CD4-positive, alpha-beta T cell treated with Interleukin-17A for 1 hour (primary cell): ENCODE measurements at places on chromosomes 2 and 18.

- no peak for DNase-seq
These were observed 33.7 kb upstream of the STAT4 start for GRCh38 chr2:191184457-191184856.

- peak; percentile 8 for DNase-seq
These were observed 8.7 kb downstream of the FAM178B start for GRCh38 chr2:96977631-96978195.

DNA sequence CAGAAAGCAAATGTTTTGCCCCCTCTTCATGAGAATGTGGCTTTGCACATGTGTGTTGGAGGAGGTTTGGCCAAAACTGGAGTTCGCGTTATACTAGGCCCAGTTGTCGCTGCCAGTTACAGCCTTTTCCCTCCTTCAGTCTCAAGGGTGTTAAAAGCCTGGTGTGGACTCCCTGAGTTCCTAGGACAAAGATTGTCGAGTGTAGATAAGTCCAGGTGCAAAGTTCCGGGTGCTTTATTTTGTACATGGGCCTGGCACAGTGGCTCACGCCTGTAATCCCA is 542 bp upstream of the RNF103 start:
- no peak for DNase-seq

GRCh38 chr2:222569826-222570225 is 86.1 kb downstream of the FARSB start:
- no peak for DNase-seq

DNA sequence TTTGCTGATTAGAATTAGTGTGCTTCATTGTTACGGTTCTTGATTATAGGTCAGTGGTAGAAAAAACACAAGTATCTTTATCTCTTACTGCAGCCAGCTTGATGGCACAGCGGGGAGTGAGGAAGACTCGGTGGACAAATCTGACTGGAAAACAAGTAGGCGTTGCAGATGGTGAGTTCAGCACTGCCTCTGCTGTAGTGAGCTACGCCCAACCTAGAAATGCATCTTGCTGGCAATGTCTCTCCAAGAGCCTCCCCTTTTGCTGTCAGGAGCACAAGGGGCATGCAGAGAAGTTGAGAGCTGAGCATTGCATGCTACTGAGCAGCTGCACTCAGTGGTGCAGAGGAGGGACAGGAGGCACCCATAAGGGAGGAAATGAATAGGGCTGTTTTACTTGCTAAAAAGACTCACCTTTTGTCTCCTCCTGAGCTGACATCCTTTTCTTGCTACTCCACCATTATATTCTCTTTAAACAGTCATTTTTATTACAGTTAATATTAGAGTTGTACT is 977.3 kb upstream of the ACVR2A start:
- DNase-seq, result no peak

DNA sequence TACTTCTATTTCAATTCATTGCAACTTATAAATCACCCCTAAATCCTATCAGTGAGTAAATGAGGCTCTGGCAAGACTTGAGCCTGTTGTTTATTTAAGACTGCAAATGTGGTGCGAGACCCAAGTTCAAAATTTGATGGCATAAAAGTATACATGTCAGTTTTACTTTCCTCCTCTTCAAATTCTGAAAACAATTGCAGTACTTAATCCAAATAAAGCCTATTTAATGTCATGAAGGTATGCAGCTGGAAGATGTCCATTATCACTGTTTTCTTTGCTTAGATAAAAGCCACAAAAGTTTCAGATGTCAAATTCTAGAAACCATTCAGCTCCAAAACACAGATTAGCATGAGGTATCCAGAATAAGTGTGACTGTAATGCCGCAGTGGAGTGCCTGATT is 3.3 kb downstream of the APCDD1 start:
- DNase-seq, result no peak

- DNase-seq, result no peak
These were observed 50.8 kb downstream of the GBX2 start for GRCh38 chr2:236117401-236117800.

- DNase-seq, result no peak
These were observed 1407.4 kb upstream of the ZEB2 start for GRCh38 chr2:145927131-145927950.

DNA sequence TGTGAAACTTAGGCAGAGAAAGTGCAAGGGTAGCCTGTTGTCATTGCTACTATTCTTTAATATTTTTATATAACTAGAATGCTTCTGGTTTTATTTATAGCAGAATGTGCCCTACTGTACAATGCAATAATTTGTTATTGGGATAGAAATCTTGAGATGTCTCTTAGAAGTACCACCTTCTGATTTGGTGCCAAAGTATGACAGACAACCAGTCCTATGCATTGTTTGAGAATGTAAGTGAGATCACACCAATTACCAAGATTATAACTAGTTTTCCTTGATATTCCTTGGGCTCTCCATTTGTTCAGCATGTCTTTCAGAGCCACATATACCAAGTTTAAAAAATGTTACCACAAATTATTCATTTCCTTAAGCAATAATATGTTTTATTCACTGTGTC is 399.7 kb downstream of the CPS1 start:
- DNase-seq, result no peak

DNA sequence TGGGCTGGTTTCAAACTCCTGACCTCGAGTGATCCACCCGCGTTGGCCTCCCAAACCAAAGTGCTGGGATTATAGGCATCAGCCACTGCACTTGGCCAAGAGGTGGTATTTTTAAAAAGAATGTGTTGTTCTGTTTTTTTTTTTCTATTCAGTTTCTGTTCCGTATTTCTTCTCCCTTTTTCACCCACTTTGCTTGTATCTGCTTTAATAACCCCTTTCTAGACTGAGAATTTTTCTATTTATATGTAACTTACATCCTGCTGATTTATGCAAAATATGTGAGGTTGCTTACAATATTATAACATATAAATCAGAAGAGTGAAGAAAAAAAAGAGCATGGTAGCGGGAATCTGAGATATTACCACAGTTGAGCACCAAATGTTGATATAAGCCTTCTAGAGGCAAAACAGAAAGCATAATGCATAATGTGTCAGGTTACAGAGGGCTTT is 17.2 kb upstream of the LYPD6B start:
- no peak for DNase-seq

GRCh38 chr2:143824791-143825190 is 695.1 kb downstream of the ZEB2 start:
- DNase-seq, result no peak

GRCh38 chr2:203510256-203510940 is 24.7 kb downstream of the RAPH1 start:
- no peak for DNase-seq

- no peak for DNase-seq
These were observed 125.5 kb upstream of the EPC2 start for GRCh38 chr2:148519013-148519412.

DNA sequence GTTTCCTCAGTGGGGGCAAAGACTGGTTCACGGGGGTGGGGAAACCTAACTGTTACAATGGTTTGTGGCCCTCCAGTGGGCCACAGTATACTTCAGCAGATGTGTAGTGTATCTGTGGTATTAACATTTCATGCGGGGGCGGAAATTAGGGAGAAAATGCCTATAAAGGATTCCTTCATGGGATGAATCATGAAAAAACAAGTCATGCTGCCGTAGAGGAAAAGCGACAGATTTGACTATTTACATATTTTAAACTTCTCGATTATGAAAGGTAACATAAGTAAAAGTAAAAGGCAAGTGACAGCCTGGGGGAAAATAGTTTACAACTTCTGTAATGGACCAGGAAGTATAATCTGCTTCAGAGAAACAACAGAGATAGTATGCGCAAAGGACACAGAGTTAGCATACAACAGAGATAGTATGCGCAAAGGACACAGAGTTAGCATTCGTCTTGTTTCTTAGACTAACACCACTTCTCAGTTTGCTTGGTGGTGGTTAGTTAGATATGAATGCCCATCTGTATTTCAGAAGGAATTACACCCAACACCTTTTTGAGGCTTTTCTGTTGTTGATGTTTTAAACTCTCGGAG is 41.1 kb downstream of the MRPS9 start:
- no peak for DNase-seq

- DNase-seq, result no peak
These were observed 19.4 kb downstream of the CFLAR start for GRCh38 chr2:201135386-201135785.

DNA sequence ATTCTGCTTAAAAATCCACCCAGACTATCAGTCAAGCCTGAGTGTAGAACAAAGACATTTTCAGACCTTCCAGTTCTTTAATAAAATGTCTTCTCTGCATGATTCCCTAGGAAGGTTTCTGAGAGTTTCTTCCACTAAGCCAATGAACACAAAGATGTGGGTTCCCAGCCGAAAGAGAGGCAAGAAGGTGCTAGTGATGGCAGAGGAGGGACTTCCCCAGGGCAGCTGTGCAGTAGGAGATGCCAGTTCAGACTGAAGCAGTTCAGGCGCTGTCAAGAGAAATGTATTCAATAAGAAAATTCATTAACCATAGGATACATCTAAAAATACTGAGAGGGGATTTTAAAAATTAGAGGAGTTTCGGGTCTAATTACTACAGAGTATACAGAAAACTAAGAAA is 83.3 kb downstream of the RND3 start:
- no peak for DNase-seq

DNA sequence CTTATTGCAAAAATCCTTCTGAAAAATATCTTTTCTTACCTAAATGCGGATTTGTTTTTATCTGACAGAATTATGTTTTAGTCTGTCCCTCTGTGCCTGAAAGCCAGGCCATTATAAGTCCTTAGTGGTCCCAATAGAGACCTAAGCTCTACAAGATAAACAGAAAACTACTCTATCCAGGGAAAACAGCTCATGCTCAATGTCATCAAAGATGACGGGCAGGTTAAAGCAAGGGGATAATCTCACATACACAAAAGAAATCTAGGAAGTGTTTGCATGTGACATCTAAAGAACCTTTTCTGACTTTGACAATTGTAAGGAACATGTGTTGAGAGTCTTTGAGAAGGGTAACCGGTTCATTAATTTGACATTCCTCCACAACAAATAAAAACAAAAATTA is 741.1 kb upstream of the ID2 start:
- DNase-seq, result no peak

GRCh38 chr2:227886149-227886548 is 14.7 kb downstream of the DAW1 start:
- no peak for DNase-seq

GRCh38 chr2:224908818-224909217 is 133.4 kb downstream of the DOCK10 start:
- no peak for DNase-seq

GRCh38 chr2:80329491-80329890 is 24.9 kb upstream of the LRRTM1 start:
- DNase-seq, result no peak

- DNase-seq, result no peak
These were observed at the start of gene NEB for GRCh38 chr2:151733771-151734672. Gene NEB (minus strand): TSS chr2:151734476. CDS start chr2:151733156, 1,320 bp downstream.

DNA sequence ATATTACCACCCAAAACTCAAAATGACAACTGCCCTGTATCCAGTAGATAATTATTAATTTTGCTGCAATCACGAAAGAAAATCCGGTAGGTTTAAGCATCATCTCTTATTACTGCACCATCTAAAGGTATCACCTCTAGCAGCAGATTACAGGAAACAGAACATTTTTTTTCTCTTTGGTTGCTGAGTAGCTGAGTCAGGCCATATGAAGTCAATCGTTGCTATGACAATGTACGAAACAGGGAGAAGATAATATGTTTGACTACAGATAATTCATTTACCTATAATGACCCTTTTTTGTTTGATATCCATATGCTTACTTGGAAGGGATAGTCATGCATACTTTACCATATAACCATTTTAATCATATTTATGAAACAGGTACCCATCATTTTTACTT is 831.6 kb upstream of the CHAC2 start:
- DNase-seq, result no peak
